ENCODE measurements at places on chromosomes 3 and 15. TPM values are rescaled to one million over a fixed set of nuclear protein-coding genes. Genes with fewer than 3 reads are reported as not detected.
A peak's percentile ranks its signal among the peaks of the same experiment; 100 is the strongest.

LRTM1 gene
- total RNA-seq: not detected

UCN2 gene
- 1.3 TPM for total RNA-seq

RTP3 gene
- total RNA-seq: not detected

SERINC4 gene
- total RNA-seq: 0.35 TPM

CCDC14 gene
- total RNA-seq: 117 TPM

ANKUB1 gene
- total RNA-seq: not detected

AMIGO3 gene
- 0.89 TPM for total RNA-seq

CRABP1 gene
- total RNA-seq: 803 TPM

- no peak for DNase-seq
Observed at GRCh38 chr15:100715571-100716455, 113.4 kb downstream of the ASB7 start.

DNA sequence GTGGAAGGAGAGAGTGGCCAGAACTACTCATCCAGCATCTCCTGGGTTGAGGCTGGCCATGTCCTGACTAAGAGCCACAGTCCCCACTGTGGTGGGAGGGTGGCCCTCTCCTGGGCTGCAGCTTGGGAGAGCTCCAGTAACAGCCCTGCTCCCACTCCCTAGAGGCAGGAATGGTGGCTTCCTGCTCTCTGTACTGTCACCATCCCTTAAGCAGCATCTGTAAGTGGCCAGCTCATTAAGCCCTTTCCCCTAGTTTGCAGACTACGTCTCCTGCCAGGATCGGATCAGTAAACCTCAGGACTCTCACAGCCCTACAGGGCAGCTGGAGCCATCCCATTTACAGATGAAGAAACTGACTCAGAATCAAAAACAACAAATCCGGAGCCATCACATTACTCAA lies 30.5 kb downstream of the DNAJB8 start:
- DNase-seq: no peak

- DNase-seq: no peak
Observed at GRCh38 chr3:13016083-13016720, 57.0 kb downstream of the IQSEC1 start.

- DNase-seq: no peak
Observed at GRCh38 chr3:73582535-73582934, 42.2 kb downstream of the PDZRN3 start.

DNA sequence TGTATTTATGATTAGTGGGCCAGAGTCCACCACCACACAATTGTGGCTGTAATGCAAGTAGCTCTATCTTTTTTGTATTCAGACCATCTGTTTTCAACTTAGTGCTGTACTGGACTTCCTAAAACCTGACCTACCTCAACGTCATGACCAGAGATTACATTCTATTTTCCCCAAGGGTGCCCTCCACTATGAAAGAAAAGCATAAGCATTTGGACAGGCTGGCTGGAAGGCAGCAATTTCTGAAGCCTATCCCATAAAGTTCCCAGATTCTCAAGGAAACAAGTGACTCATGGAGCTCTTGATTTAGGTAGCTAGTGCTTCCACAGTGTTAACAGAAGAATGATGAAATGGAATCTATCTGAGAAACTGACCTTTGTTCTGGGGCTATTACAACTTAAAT lies 75.8 kb downstream of the COL8A1 start:
- no peak for DNase-seq

DNA sequence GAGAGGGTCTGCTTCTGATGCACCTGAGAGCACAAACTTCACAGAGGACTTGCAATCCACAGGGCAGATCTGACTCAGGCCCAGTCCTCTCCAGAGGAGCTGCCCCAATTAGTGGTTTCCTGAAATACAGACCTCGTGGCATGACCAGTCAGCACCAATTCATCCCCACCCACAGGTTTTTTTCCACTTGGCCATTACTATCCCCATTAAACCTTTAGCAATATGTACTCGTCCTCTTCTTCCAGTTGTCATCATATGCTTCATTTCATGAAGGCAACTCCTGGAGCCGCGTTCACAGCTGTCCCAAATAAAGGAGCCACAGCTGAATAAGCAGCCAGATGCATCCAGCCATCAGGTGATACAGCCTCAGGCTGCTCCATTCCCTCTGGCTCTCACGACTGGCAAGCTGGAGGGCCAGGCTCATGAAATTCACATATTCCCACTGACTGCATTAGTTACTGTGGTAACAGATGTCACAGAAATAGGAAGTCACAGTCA lies 163.1 kb downstream of the FMN1 start:
- no peak for DNase-seq

DNA sequence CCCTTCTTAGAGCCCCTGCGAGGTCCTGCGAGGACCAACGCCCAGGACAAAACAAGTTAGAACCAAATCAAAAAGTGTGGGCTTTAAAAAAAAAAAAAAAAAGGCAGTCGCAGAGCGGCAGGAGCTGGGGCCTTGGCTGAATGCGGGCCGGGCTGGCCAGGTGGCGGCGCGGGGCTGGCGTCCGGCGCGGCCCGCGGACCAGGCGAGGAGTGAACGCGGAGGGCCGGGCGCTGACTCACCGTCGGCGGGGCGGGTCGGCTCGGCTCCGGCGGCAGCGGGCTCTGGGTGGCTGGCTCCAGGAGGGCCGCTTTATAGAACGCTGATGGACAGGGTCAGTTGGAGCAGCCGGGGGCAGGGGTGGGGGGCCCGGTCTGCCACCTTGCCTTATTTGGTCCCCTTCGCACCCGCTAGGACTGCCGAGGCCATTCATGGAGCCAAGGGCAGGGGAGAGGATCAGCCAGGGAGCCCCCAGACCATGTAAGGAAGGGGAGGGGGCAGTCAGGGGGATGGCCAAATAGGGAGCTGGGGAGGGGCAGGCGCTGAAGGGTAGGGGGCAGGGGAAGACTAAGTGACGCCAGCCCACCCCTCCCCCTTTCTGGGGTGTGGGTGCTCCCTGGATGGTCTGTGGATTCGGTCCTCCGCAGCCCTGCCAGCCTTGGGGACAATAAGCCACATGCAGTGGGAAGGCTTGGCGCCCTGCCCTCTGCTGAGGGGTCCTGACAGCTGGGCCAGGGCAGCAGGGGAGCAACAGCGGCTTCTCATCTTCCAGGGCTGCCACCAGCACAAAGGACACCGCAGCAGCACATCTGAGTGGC lies at the start of gene ACTC1:
TSS of gene ACTC1 (minus strand) at position 283 of the 815 bp plus-strand sequence. CDS start 741 bp downstream, outside the sequence.
- peak; percentile 32 for DNase-seq

- DNase-seq: no peak
Observed at GRCh38 chr15:64651601-64652191, 123.7 kb downstream of the RBPMS2 start.

- peak; percentile 25 for DNase-seq
Observed at GRCh38 chr3:45546716-45547701, 47.5 kb upstream of the LIMD1 start.

- DNase-seq: no peak
Observed at GRCh38 chr3:46881596-46882376, 4.3 kb downstream of the PTH1R start.

DNA sequence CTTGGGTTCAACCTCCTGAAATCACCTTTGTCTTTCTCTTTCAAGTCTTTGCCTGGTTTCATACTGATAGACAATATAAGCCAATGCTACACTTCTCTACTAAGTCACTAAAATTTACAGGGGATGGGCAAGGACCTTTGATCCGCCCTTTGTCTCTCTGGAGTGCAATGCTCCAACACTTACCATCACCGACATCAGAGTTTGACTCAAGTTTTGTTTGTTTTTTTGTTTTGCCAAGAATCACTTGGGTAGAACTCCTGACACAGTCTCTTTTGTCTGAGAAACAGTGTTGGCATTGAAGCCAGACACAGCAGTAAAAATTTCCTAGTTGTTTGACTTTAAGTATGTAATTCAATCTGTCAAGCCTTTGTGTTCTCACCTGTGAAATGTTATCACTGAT lies 29.3 kb downstream of the NFKBIZ start:
- DNase-seq: no peak

GRCh38 chr3:183178833-183179549 lies 16.5 kb upstream of the LAMP3 start:
- peak; percentile 40 for DNase-seq

- DNase-seq: no peak
Observed at GRCh38 chr3:150423761-150424160, 15.7 kb downstream of the TSC22D2 start.

GRCh38 chr3:9198899-9199335 lies 50.5 kb downstream of the SRGAP3 start:
- no peak for DNase-seq

DNA sequence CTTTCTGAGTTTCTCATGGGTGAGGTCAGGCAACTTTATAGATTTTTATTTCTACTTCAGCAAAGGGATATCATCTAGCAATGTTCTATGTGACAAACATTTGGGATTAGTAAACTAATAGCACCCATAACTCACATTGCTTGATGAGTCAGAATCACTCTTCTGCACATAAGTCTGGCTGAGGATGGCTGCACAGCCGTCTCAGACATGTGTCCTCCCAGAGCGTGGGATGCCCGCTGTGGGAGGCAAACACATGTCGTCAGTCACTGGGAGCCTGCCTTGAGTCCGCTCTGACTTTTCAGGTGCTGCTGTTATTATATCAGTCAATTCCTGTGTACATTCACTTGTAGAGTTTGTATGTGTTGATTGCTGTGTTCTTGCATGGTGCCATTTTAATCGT lies 230.7 kb upstream of the TRIM42 start:
- no peak for DNase-seq

All from neural crest cell (in vitro differentiated cells).